ENCODE measurements at places on chromosomes 2 and 18. TPM values are rescaled to one million over a fixed set of nuclear protein-coding genes. Genes with fewer than 3 reads are reported as not detected.

The MAIP1 gene
- 31.8 TPM for total RNA-seq

DNA sequence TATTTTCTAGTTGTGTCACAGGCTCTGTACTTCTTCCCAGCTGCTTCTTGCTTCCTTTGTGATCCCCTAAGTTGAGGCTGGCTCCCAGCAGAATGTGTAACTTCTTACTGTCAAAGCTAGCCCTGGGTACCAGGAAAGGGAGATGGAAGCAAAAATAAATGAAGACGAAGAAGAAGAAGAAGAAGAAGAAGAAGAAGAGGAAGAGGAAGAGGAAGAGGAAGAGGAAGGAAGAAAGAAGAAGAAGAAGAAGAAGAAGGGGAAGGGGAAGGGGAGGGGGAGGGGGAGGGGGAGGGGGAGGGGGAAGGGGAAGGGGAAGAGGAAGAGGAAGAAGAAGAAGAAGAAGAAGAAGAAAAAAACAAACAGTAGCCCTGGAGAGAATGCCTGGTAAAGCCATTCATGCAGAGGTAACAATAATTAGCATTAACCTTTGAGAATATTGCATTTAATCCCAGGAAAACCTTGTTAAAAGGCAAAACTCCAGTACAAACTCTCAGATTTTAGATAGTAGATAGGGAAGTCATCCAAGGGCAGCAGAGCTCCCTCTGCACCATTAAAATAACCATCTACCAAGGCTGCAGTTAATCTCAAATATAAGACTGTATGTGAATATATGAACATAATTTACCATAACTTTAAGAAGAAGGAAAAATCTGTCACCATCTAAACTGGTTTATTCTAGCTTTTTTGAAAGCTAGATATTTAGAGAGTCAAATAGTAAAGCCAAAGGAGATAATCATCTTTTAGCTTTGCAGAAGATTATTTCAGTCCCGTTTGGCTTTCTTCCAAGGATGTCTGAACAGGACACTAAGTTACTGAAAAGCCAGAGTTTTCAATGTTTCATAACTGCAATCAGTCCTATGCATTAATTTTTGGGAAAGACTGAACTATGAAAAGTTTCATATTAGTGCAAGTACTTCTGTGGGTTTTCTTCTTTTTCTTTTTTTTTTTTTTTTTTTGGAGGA, 44.3 kb upstream of the FBXO11 start:
- no peaks in the 10 kb centered on the region for H3K4me1 ChIP-seq
- H3K36me3 ChIP-seq: no peaks in the 10 kb centered on the region
- no peaks in the 10 kb centered on the region for H3K27me3 ChIP-seq
- no peak overlapping the region for H3K4me3 ChIP-seq
- no peak for DNase-seq

DNA sequence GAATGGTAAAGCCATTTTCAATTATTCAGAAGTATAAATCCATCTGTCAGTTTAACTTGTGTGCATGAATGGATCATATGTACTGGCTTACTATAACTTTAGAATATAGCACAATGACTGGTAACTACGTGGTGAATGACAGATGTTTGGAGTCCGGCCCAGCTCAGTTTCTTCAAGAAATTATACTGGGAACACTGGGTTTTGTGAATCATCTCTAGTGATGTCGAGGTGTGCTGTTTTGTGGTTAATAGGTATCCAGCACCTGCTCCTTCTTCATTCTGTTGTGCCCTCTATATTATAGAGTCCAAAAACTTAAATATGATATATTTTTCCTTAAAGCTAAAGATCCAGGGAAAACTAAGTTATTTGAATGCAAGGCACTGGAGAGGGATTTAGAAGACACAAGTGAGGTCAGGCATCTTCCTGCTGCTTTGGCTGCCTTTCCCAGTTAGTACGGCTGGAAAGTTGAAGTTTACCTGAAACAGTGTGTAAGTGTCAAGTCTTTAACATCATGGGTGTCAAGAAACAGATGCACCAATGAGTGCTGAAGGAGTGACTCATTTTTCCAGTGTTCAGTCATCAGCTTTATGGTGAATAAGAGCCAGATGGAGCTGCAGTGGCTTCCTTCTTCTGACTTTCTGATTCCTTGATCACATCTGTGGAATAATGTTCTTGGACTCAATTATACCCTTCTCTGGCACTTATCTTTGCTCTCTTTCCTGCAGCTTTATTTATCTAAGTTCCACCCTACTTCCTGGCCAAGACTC, 1079.5 kb upstream of the CELF4 start:
- H3K4me3 ChIP-seq: no peak overlapping the region
- H3K27me3 ChIP-seq: no peaks in the 10 kb centered on the region
- no peaks in the 10 kb centered on the region for H3K36me3 ChIP-seq
- no peaks in the 10 kb centered on the region for H3K4me1 ChIP-seq

The SALL3 gene
- total RNA-seq: not detected

GRCh38 chr2:27596627-27597026, 13.8 kb downstream of the ZNF512 start:
- DNase-seq: no peak
- H3K27me3 ChIP-seq: no peaks in the 10 kb centered on the region
- peaks cover 43% of the 10 kb centered on the region for H3K36me3 ChIP-seq

- H3K4me3 ChIP-seq: no peak overlapping the region
- peaks cover 88% of the 10 kb centered on the region for H3K36me3 ChIP-seq
- H3K27ac ChIP-seq: no peak overlapping the region
- H3K4me1 ChIP-seq: no peaks in the 10 kb centered on the region
These were observed 237.0 kb downstream of the ALPK2 start for GRCh38 chr18:58391932-58392323.

The LRP2 gene
- total RNA-seq: 0.13 TPM

DNA sequence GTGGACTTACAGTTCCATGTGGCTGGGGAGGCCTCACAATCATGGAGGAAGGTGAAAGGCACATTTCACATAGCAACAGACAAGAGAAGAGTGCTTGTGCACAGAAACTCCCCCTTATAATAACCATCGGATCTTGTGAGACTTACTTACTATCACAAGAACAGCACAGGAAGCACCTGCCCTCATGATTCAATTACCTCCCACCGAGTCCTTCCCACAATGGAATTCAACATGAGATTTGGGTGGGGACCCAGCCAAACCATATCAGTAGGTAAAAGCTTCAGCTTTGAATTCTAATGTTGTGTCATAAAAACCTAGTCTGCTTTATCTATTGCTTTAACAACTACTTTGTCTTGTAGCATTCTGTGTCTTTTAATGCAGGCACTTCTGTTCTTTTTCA, 140.4 kb upstream of the PIK3C3 start:
- no peaks in the 10 kb centered on the region for H3K36me3 ChIP-seq
- no peak overlapping the region for H3K4me3 ChIP-seq
- no peak overlapping the region for H3K27ac ChIP-seq
- no peaks in the 10 kb centered on the region for H3K27me3 ChIP-seq

DNA sequence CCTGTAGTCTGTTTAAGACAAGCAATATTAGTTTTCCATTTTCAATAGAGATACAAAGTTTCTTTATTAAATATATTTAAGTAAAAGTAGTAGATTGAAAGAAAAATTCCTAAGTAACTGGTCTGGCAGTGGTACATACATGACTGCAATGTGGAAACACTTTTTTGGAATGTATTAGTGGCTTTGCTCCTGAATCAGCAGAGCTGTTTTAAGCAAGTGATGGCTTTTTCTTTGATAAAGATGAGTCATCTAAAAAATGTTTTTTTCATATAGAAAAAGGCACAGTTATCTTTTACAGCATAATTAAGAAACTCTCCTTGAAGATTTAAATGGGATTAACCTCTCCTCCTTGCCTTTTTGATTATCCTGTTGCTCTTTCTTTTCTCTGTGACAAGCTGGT, 34.9 kb downstream of the KDM3A start:
- H3K27ac ChIP-seq: no peak overlapping the region
- no peak overlapping the region for H3K4me3 ChIP-seq
- DNase-seq: no peak
- H3K4me1 ChIP-seq: peaks cover 5% of the 10 kb centered on the region
- H3K27me3 ChIP-seq: no peaks in the 10 kb centered on the region

DNA sequence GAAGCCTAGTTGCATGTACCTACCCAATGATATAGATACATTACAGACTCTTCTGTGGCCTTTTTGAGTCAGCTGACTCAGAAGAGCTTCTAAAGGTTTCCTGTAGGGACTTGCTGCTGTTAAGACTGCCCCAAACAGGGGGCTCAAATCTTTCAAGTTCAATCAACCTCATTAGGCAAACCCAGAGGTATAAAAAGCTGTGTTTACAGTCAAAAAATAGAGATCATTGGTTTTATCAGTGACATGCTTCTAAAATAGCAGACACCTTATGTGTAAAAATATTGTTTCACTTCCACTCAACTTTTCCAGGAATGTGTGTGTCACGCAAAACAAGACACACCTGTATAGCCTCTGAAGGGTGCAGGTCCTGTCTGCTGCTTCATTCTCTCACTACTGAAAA, 624.3 kb upstream of the FANCL start:
- H3K4me3 ChIP-seq: no peak overlapping the region
- H3K27ac ChIP-seq: no peak overlapping the region
- DNase-seq: no peak
- no peaks in the 10 kb centered on the region for H3K27me3 ChIP-seq

GRCh38 chr2:105814291-105814940, 69.7 kb downstream of the NCK2 start:
- H3K36me3 ChIP-seq: peaks cover 11% of the 10 kb centered on the region
- DNase-seq: no peak
- no peak overlapping the region for H3K4me3 ChIP-seq
- H3K27me3 ChIP-seq: no peaks in the 10 kb centered on the region

DNA sequence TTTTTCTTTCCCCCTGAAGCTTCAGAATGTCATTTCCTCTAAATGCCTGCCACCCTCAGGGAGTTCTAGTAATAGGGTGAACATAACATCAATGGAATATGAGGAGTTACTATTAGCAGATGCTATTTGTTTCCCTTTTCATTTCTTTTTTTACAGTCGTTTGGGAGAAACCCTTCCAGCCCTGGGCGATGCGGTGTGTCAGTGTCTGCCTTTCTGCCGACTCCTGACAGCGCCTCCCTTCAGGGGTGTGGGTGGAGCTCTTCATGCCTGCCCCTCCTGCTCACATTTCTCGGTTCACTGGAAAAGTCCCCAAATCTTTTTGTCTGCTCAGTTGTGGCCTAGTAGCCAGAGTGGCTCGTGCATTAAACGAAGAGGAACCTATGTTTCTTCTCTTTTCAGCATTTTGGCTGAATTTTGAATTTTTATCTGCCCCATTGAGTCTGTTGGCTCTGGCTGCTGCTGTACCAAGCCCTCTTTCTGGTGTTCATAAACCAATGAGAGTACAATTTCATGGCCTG, 72.3 kb downstream of the FMNL2 start:
- no peaks in the 10 kb centered on the region for H3K36me3 ChIP-seq
- DNase-seq: peak; percentile 50
- H3K4me1 ChIP-seq: peaks cover 43% of the 10 kb centered on the region

GRCh38 chr2:189633392-189633811, 27.9 kb upstream of the ASNSD1 start:
- no peaks in the 10 kb centered on the region for H3K27me3 ChIP-seq
- H3K36me3 ChIP-seq: no peaks in the 10 kb centered on the region
- H3K4me3 ChIP-seq: no peak overlapping the region
- no peak overlapping the region for H3K27ac ChIP-seq
- H3K4me1 ChIP-seq: peaks cover 5% of the 10 kb centered on the region
- DNase-seq: no peak

DNA sequence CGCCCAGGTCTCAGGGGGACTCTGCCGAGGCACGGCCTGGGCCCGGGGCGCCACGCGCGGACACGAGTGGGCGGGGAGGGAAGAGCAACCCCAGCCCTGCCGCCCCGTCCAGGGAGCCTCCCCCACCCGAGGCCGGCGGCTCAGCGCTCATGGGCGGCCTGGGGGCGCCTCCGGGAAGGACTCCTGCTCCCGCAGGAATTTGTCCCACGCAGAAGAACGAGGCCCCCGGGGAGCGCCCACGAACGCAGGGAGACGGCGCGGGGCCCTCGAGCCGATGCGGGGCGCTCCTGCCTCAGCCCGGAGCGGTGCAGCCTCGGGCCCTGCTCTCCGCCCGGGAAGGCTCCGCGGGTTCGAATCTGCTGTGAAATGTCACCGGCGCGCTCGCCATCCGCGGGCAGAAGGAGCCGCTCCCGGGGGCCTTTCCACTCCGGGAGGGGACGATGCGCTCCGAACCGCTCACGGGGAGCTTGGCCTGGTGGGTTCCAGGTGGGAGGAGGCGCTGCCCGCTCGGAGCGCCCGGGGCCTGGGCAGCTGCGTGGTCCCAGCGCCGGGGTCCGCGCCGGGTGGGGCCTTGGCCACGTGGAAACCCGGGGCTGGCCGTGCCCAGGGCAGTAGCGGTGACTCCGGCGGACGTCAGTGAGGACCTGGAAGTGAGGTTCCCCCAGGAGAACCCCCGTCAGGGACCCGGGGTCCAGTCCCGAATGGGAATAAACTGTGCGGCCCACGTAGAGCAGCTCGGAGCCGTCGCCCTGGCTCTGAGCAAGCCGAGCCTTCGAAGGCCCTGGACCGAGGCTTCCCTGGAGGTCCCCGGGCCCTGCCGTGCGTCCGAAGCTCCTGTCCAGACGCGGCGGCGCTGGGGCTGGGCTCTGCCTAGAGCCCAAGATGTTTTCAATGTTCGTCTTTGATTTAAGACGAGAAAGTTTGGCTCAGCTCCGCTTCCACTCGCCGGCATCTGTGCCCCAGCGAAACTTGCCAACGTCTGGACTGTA, 41.4 kb upstream of the CTDP1 start:
- no peak overlapping the region for H3K27ac ChIP-seq

The E2F6 gene
- 25.6 TPM for total RNA-seq

The TTC21B gene
- total RNA-seq: 26.9 TPM

- no peak for DNase-seq
- H3K36me3 ChIP-seq: no peaks in the 10 kb centered on the region
- no peaks in the 10 kb centered on the region for H3K4me1 ChIP-seq
- H3K4me3 ChIP-seq: no peak overlapping the region
These were observed 23.6 kb upstream of the AFTPH start for GRCh38 chr2:64500549-64500948.

DNA sequence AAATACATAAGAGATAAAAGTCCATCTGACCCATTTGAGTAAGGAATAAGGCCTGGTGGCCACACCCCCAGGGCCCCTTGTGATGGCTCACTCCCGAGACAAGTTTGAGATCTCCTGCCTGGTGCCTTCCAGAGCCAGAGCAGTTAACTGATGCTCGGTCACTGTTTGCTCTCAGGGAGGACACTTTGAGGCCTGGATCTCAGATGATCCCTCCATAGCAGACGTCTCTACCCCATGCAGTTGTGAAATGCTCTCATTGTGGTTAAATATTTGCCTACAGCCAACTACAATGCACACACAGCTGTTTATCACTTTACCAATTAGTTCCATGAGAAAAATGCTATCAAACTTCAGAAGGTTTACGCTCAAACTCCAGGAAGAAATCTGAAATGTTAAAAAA, 12.3 kb downstream of the GYPC start:
- no peaks in the 10 kb centered on the region for H3K4me1 ChIP-seq
- H3K36me3 ChIP-seq: no peaks in the 10 kb centered on the region
- no peak overlapping the region for H3K27ac ChIP-seq
- H3K27me3 ChIP-seq: 0 out of 2 replicates have a peak, but pooled peaks cover 4% of the 10 kb centered on the region
- no peak overlapping the region for H3K4me3 ChIP-seq

GRCh38 chr2:10238396-10238795, 64.3 kb upstream of the HPCAL1 start:
- no peak overlapping the region for H3K27ac ChIP-seq
- no peaks in the 10 kb centered on the region for H3K4me1 ChIP-seq
- no peaks in the 10 kb centered on the region for H3K27me3 ChIP-seq
- no peaks in the 10 kb centered on the region for H3K36me3 ChIP-seq
- no peak overlapping the region for H3K4me3 ChIP-seq

- H3K4me3 ChIP-seq: no peak overlapping the region
- H3K4me1 ChIP-seq: no peaks in the 10 kb centered on the region
- peaks cover 23% of the 10 kb centered on the region for H3K27me3 ChIP-seq
- no peak overlapping the region for H3K27ac ChIP-seq
- H3K36me3 ChIP-seq: no peaks in the 10 kb centered on the region
These were observed 12.8 kb upstream of the CDK5R2 start for GRCh38 chr2:218946621-218947020.
